ENCODE measurements at places on chromosomes 7 and 10. TPM values are rescaled to one million over a fixed set of nuclear protein-coding genes. Genes with fewer than 3 reads are reported as not detected.

The DOCK1 gene
- 15.5 TPM for polyA plus RNA-seq

GRCh38 chr7:112594397-112594796 is 113.6 kb downstream of the LSMEM1 start:
- DNase-seq: peak; percentile 39

- no peak for DNase-seq
These were observed 285.9 kb upstream of the FZD8 start for GRCh38 chr10:35927990-35928488.

The AKR1C3 gene
- 0.70 TPM for polyA plus RNA-seq

DNA sequence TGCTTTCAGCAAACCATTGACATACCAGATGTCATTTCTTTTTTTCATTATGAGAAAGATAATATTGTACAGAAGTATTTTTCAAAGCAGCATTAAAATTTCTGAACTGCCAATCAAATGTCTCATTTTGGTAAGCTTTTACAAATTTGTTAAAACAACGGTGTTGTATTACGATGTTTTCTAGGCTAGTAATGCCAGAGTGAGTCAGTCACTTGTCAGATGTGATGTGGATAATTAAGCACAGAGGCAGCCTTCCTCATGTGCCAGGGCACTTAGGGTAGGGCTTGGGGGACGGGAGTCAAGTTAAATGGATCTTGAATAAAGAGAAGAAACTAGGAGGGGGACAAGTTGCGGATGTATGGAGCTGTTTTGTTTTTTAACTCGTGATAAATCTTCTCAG is 10.1 kb downstream of the PSTK start:
- DNase-seq: no peak

The SNX10 gene
- 0.13 TPM for polyA plus RNA-seq

DNA sequence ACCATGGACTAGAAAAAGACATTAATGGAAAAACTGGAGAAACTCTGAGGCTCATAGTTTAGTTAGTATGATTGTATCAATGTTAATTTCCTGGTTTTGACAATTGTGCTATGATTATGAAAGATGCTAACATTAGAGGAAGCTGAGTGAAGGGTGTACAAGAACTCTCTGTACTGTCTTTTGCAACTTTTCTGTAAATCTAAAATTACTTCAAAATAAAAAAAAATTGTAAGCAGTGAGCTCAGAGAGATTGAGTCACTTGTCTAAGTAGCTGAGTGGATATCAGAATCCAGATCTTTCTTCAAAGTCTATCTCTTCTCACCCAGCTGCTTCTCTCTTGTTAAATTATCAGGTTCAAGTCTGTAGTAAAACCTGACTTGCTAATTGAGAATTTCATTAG is 181.1 kb downstream of the PLCE1 start:
- DNase-seq: no peak

- DNase-seq: no peak
These were observed 46.5 kb downstream of the AMPH start for GRCh38 chr7:38584443-38585210.

DNA sequence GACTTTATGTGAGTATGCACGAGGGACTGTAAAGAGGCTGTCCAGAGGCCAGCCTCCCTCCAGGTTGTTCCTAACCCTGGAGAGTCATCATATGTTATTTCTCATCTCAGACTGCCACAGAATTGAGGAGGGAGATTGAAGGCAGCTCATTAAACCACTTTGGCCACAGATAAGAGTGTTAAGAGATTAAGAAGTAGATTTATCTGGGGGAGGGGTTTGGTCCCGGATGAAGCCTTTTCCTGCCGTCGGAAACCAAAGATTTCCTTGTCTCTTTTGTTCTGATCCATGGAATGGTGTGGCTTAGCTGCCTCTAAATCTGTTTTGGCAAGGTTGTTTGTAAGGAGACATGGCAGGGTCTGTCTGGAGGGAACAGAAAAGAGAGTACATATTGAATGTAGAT is 338.8 kb downstream of the AUTS2 start:
- DNase-seq: no peak

GRCh38 chr7:141949451-141949850 is 2.7 kb upstream of the CLEC5A start:
- no peak for DNase-seq
